ENCODE measurements at places on chromosomes 6 and 20.

DNA sequence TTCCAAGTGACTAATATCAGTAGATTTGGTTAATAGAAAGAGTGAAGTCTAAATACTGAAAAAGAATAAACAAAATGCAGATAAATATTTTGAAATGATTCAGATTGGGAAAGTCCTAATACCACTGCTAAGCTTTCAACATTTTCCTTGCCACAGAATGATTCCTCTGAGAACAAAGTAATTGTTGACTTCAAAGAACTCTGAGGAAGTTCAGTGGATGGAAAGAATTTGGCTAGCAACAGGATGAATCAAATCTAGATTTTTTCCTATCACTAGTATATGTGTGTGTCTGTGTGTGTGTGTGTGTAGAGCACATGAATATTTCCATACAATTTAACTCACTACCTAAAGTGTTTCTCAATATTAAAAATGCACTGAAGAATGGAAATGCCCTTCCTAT lies 107.9 kb upstream of the PREP start:
- DNase-seq = peak; percentile 80

DNA sequence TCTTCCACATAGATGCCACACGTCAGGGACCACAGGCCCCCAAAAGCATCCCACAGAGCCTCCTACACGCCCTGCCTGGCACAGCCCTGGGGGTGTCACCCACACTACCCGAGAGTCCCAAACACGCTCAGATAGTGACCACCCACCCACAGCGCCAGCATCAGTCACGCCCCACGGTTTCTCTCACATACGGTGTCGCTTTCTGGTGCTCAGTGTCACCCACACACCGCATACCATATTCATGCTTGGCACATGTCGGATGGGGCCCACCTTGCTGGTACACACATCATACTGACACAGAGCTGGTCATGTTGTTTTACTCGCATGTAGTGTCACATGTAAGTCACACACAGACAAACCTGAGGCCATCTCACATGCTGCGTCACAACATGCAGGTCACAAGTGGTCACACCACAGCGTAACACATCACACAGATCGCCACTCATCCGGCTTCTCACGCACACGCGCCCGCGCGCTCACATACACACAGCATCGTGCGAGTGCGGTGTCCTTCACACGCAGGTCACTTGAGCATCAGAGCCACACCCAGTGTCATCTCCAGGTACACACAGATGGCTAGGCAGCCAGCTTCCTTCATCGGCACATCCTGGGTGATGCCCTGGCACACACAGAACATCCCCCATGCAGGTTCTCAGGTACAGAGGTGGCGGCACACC lies 3.4 kb downstream of the TEAD3 start:
- DNase-seq = no peak

GRCh38 chr20:20491784-20492264 lies 123.9 kb downstream of the INSM1 start:
- no peak for DNase-seq

GRCh38 chr20:58090161-58090560 lies 138.3 kb downstream of the ANKRD60 start:
- DNase-seq = no peak

DNA sequence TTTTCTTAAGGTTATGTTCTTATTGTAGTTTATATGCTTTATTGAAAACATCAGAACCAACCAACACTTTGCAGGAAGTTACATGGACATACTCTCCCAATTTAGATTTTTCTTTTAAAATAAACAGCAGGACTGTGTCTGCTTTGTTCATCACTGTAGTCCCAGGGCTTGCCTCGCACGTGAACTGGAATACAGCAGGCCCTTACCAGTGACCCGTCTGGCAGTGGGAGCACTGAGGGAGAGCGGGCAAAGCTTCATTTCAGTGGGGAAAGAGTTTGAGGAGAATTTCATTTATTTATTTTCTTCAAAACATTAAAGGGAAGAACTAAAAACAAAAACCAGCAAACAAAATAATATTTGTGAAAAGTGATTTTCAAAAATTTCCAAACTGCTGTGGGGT lies 230.8 kb downstream of the PAX1 start:
- DNase-seq = no peak

DNA sequence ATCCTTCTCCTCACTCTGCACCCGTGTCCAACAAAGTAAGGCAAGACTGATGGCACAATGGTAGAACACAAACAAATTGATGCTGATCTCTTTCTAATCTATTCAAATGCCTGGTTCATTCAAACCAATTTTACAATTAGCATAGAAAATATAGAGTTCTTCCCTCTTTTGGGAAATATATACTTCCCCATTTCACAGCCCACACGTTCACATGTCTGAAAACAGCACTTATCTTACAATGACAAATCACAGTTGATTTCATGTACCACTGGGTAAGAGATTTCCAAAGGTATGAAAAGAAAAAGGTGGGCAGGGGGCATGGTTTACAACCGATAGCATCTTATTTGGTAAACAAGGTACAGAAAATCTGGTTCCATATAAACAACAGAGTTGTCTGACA lies 137.6 kb downstream of the RNGTT start:
- no peak for DNase-seq
